ENCODE measurements at places on chromosomes 2 and 18. TPM values are rescaled to one million over a fixed set of nuclear protein-coding genes. Genes with fewer than 3 reads are reported as not detected.

Gene IL1B
- 0.53 TPM for polyA plus RNA-seq

Gene RNF103
- 16.1 TPM for polyA plus RNA-seq

Gene MYL1
- not detected for polyA plus RNA-seq

Gene GREB1L
- 0.27 TPM for polyA plus RNA-seq

Gene MYO3B
- polyA plus RNA-seq: not detected

Gene PDE11A
- polyA plus RNA-seq: 0.36 TPM

Gene IL36A
- not detected for polyA plus RNA-seq

Gene MOGAT1
- polyA plus RNA-seq: not detected

Gene BCL11A
- 22.7 TPM for polyA plus RNA-seq

Gene ACMSD
- not detected for polyA plus RNA-seq

Gene WBP1
- 177 TPM for polyA plus RNA-seq

Gene IKZF2
- polyA plus RNA-seq: 1.3 TPM

Gene PTPRN
- polyA plus RNA-seq: 145 TPM

Gene DSC2
- 0.22 TPM for polyA plus RNA-seq

Gene SETBP1
- polyA plus RNA-seq: 25.7 TPM

Gene PSMA8
- polyA plus RNA-seq: not detected

Gene RTP5
- polyA plus RNA-seq: 5.2 TPM

Gene RNF152
- 0.56 TPM for polyA plus RNA-seq

Gene LDLRAD4
- polyA plus RNA-seq: 20.2 TPM

Gene TFPI
- 2.3 TPM for polyA plus RNA-seq

Gene DNAJC10
- 19.9 TPM for polyA plus RNA-seq

Gene GKN2
- polyA plus RNA-seq: not detected

Gene TUBA3D
- 0.36 TPM for polyA plus RNA-seq

Gene PNPT1
- polyA plus RNA-seq: 5.4 TPM

Gene SELENOI
- 7.6 TPM for polyA plus RNA-seq

Gene ANKRD30BL
- polyA plus RNA-seq: not detected

Gene TTN
- not detected for polyA plus RNA-seq

Gene SCN9A
- polyA plus RNA-seq: 0.22 TPM
